ENCODE measurements at places on chromosomes 7 and 10.

DNA sequence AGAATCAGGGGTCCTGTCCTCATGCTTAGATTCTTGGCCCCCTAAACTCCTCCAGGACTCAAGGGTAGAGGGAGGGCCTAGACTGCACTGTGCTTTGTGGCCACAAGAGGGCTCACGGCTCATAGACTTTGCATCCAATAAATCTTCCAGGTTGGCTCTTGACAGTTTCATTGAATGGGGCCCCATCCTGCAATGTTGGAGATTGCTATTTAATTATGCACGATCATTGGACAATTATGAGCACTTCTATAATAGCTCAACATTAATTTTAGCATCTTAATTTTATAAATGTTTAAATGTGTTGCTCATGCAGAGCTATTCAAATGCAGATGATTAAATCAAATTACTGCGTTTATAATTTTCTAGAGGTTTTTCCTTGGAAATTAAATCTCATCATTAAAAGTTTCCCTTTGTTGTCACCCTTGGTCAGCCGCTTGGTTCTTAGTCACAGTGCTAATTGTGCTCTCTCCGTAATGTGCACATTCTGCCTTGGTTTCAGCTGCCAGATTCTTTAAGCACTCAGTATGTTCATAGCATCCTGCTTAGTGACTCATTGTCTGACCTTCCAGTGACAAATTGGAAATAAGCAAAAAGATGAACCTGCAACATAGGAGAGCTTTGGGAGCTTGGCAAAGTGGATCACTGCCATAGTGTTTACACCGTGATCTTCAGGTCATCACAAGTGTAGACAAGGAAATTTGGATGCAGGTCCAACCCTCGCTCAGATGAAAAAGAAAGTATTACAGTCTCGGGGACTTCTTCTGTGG lies 33.4 kb upstream of the PLPP4 start:
- DNase-seq: no peak
- no peaks in the 10 kb centered on the region for H3K4me1 ChIP-seq
- H3K4me3 ChIP-seq: no peak overlapping the region
- no peak overlapping the region for H3K27ac ChIP-seq
- H3K36me3 ChIP-seq: no peaks in the 10 kb centered on the region
- no peaks in the 10 kb centered on the region for H3K27me3 ChIP-seq

DNA sequence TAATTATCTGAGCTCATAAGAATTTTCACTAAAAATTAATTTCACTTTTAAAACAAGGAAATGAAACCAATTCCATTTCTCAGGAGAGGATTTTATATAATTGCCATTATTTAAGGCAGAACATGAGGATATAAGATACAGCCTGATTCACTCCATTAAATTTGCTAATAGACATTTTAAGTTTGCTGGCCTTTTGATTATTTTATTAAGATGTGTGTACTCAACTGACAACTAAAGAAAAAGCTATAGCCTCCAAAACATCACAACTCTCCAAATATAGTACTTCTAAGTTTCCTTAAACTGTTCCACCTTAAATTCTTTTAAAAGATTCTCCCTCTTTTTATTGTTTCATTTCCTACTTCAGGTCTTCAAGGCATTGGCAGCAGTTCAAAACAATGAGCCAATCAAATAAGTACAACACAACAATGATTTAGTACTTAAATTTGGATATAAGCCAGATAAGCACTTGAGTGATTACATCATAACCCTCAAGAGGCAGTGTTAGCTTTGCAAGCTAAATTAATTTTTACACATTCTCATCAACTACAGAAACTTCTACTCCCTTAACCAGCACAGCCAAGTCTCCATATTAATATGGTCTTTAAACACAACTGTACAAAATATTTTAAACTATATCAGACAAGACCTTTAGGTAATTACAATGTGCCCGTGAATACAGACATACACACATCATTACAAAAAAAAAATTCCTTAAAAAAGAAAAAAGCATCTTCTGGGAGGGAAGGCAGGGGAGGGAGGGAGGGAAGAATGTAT lies 121.8 kb downstream of the KMT2C start:
- peaks cover 11% of the 10 kb centered on the region for H3K36me3 ChIP-seq
- H3K27me3 ChIP-seq: no peaks in the 10 kb centered on the region
- H3K4me3 ChIP-seq: no peak overlapping the region

DNA sequence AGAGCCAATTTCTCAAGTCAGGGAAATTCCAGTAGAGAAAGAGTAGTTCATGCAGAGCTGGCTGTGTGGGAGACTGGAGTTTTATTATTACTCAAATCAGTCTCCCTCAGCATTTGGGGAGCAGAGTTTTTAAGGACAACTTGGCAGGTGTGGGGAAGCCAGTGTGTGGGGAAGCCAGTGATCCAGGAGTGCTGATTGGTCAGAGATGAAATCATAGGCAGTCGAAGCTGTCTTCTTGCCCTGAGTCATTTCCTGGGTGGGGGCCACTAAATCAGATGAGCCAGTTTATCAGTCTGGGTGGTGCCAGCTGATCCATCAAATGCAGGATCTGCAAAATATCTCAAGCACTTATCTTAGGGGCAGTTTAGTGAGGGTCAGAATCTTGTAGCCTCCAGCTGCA lies 194.6 kb upstream of the NRG3 start:
- H3K4me3 ChIP-seq: no peak overlapping the region
- H3K36me3 ChIP-seq: no peaks in the 10 kb centered on the region
- H3K27me3 ChIP-seq: no peaks in the 10 kb centered on the region
- H3K4me1 ChIP-seq: no peaks in the 10 kb centered on the region
- DNase-seq: no peak

DNA sequence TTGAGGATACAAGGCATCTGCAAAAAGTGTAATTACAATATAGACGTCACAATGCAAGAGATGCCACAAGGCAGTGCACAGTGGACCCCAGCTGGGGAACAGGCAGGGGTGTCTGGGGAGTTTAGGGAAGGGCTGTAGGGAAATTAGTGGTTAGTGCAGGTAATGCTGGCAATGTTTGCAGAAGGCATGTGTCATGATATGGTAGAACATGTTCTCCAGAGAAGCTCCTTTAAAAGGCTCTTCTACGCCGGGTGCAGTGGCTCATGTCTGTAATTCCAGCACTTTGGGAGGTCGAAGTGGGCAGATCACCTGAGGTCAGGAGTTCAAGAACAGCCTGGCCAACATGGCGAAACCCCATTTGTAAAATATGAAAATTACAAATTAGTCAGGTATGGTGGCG lies 98.0 kb downstream of the JCAD start:
- no peaks in the 10 kb centered on the region for H3K27me3 ChIP-seq
- no peaks in the 10 kb centered on the region for H3K36me3 ChIP-seq
- DNase-seq: no peak
- peaks cover 6% of the 10 kb centered on the region for H3K4me1 ChIP-seq

DNA sequence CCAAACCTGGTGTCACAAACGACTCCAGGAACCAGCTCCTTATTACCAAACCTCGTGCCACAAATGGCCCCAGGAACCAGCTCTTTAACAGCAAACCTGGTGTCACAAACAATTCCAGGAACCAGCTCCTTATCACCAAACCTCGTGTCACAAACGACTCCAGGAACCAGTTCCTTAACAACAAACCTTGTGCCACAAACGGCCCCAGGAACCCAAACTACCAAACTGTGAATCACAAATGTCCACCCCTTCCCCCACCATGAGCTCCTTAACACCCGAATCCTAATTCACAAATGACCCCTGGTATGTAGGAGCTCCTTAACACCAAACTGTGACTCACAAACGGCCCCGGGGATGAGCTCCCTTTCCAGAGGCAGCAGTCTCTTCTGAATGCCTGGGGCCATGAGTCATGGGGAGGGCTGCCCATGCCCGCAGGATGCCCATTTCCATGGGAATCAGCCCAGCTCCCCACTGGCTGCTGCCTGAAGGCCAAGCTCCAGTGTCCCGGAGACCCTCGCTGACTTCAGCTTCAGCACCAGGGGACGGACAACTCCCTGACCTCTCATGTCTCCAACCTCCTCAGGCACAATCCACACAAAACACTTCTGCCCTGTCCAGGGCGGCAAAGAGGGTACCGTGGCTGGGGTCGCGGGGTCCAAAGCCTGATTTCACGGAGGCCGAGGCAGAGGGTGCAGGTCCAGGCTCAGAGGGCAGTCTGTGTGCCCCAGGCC lies 213.1 kb downstream of the ELFN1 start:
- H3K4me3 ChIP-seq: no peak overlapping the region
- peaks cover 15% of the 10 kb centered on the region for H3K4me1 ChIP-seq
- H3K27me3 ChIP-seq: no peaks in the 10 kb centered on the region
- peaks cover 13% of the 10 kb centered on the region for H3K36me3 ChIP-seq

DNA sequence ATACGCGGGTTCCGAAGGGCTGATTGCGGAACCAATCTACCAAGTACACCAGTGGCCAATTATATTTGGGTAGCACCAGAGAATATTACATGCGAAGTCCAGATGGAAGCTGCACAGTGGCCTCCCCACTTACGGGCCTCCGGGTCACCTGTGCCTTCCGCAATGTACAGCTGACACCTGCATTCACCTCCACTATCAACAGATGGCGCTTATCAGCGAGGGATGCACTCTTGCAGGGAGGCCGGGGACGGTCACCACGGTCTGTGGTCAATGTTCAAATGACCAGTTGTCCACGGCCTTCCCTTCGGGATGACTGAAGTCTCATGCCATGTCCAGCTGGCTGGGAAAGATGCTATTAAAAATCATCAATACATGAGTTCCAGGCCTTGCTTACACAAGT lies 47.6 kb downstream of the SLIT1 start:
- H3K27me3 ChIP-seq: peaks cover 37% of the 10 kb centered on the region
- H3K27ac ChIP-seq: no peak overlapping the region
- no peak overlapping the region for H3K4me3 ChIP-seq
- peaks cover 3% of the 10 kb centered on the region for H3K4me1 ChIP-seq
